T-helper 2 cell (primary cell): ENCODE measurements at places on chromosomes 6 and 20.

- no peak for DNase-seq
Measured at GRCh38 chr20:62978561-62978943, 26.0 kb downstream of the SLC17A9 start.

- DNase-seq: no peak
Measured at GRCh38 chr6:111759836-111760785, 113.1 kb downstream of the FYN start.

DNA sequence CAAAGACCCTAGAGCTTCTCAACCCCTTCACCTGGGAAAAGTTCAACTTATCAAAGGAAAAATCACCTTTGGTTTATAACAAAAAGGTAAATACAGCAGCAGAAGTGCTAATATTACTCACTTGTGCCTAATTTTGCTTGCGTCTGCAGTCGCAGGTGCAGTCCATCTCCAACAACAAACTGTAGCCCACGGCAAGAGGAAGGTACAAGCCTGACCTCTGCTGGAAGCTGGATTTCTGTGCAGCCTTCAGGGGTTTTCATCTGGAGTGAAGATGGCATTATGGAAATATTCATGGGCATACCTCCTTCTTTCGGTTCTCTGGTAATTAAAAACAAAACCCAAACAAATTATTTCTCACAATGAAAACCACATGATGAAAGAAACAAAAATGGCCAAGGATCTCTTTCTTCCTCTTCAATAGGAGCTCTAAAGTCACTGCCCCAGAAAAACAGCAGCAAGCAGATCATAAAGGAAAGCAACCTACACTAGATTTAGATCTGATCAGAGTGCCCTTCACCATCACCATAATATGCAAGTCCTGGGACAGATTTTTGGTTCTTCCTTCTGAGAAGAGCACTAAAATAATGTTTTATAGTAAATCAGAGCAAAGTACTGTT, 7.8 kb downstream of the UBE3D start:
- no peak for DNase-seq

DNA sequence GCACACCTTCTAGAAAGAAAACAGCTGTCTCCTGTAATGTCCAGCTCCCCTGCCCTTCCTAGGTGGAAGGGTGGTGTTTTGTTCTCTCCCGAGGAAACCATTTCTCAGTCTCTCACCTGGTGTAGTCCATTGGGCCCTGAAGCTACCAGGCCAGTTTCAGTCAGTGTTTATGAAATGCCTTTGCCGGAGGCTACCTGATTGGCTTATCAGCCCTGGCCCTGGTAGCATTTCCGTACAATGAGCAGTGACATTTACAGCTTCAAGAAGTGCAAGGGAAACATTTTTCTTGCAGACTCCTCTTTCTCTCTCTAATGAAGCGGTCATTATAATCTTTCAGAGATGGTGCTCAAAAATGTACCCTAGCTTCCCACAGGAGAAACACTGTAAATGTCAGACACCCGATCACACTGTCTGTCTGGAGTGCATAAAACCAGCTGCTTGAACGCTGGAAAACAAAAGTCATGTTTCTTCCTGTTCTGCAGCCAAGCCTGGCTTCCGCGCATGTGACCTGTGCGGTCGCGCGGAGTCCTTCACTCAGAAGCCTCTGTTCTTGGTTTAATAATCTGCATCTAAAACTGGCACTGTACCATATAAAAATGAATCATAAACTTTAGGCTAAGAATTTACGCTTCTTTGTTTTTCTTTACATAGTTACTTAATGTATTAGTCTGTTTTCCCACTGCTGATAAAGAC, 28.4 kb upstream of the SAYSD1 start:
- DNase-seq: no peak

DNA sequence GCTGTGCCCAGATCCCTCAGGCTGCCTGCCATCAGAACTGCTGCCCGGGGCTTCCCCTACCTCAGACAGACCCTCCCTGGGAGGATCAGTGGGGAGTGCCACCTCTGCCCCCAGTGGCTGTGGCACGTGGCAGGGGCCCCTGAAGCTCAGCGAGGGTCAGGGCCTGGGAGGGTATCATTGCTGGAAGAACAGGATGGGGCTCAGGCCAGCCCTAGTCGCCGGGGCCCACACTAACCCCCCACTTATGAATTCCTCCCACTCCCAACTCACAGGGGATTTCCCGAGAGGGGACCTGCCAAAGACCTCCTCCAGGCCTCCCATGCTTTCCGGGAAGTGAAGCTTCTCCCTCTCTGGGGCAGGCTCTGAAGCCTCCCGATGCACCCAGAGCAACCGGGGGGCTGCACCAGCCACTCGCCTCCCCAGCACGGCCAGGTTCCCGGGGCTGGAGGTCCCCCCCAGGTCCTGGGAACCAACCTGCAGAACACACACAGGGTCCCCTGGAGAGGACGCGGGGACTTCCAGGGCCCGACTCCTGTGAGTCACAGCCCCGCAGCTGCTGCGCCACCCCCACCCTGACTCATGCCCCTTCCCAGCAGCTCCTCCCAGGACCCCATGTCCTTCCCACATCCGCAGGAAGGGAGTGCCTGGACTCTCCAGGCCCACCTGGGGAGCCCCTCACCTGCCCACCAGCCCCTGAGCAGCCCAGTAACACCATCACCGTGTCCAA, 2.5 kb downstream of the TNFRSF6B start:
- DNase-seq: peak; percentile 39

- DNase-seq: no peak
Measured at GRCh38 chr6:75287424-75287823, 2.8 kb upstream of the TMEM30A start.

DNA sequence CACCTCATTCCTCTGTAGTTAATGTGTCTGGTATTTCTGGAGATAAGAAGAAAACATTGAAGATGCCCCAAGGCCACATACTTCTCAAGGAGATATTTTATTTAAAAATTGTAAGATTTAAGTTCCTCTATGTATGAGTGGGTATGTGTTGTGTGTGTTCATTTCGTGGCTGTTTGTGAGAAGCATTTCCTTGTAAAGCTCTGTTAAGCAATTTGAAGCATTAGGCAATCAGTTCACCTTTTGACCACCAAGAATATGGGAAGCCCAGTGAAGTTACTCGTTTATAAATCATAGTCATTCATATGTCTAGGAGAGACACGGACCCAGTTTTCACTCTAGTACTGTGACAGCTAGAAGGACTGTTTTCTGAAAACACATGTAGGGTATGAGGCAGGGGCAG, 717.6 kb upstream of the MAP3K7 start:
- DNase-seq: no peak

GRCh38 chr6:7912736-7913517, 2.3 kb upstream of the TXNDC5 start:
- DNase-seq: no peak

- DNase-seq: no peak
Measured at GRCh38 chr6:107128577-107128976, 13.3 kb upstream of the BEND3 start.

GRCh38 chr20:3031524-3032147, 11.8 kb upstream of the GNRH2 start:
- DNase-seq: no peak

DNA sequence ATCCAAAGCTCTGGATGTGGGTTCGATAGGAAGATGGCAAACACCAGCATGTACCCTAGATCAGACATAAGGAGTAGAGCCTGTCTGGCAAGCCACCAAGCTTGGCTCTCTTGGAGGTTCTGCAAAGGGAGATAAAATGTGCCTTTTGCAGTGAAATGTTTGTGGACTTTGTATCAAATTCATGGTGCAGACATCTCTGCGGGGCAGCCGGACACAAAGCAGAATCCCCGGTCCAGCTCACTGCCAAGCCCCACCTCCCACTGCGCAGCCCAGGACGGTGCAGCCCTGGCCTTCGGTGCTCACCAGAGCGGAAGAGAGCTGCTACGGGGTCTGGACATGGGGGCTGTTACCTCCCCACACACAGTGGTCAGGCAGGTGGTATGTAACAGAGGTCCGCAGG, 333.6 kb upstream of the JARID2 start:
- no peak for DNase-seq

GRCh38 chr6:111780393-111780792, 92.9 kb downstream of the FYN start:
- DNase-seq: no peak

DNA sequence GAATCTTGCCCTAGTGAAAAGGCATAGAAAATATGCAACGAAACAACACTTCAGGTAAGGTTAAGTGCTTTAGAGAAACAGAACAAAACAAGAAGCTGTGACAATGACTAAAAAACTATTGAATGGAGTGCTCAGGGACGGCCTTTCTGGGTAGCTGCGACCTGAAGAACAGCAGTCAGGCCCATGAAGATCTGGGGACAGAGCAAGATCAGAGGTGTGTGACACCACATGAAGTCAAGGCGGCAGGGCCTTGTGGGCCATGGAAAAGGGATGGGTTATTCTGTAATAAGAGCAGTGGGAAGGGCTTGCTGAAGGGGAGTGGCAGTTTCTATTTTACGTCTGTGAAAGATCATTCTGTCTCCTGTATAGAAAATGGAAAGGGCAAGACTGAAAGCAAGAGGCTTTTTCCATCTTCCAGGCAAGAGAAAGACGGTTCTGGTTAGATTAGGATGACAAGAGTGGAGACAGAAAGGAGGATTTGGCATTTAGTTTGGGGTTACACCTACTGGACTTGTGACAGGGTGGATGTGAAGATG, 5.1 kb downstream of the UBE2V1 start:
- DNase-seq: no peak

GRCh38 chr6:112296694-112297093, 42.3 kb upstream of the LAMA4 start:
- DNase-seq: no peak

DNA sequence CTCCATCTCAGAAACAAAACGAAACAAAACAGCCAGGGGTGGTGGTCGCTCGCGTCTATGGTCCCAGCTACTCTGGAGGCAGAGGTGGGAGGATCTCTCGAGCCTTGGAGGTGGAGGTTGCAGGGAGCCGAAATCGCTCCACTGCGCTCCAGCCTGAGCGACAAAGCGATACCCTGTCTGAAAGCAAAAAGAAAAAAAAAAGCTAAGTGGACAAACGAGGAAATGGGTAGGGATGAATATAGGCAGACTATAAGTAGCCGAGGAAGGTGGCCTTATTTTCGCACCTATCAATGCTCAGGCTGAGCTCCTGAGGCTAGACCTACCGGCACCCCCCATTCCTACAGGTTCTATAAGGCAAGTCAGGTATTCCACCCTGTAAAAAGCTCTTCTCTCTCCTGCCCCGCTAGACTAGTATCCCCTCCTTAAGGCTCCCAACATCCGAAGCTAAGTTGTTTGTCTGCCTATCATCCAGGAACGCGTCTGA, 650 bp upstream of the CASP8AP2 start:
- DNase-seq: no peak

- no peak for DNase-seq
Measured at GRCh38 chr6:4323322-4323721, 187.9 kb upstream of the ECI2 start.

GRCh38 chr20:62355516-62355877, 11.6 kb downstream of the LAMA5 start:
- DNase-seq: no peak

- no peak for DNase-seq
Measured at GRCh38 chr20:19881990-19882389, 123.9 kb downstream of the RIN2 start.

GRCh38 chr6:129759796-129760605, 50.0 kb upstream of the ARHGAP18 start:
- no peak for DNase-seq

GRCh38 chr6:130417951-130418350, 52.1 kb downstream of the TMEM200A start:
- no peak for DNase-seq

DNA sequence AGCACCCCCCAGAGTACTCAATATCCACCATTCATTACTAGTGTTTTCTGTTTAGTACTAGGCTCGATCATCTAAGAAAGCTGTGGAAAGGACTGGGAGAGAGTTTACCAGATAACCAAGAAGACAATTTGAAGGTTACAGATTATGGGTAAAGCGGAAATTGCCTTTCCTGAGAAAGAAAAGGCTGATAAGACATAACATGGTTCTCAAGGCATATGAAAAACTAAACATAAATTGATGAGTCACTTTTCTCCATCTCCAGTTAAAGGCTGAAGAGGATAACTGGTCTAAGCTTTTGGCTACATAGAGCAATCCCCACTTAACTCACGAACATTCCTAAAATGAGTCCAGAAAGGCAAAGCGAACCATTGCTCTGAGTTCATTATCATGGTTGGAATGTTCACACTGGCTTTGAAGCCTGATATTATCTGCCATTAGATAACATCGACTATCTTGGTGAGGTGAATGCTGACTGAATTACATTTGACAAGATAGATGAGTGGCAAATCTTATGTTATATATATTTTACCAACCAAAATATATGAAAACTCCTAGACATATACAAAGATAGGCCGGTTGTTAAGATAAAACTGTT, 65.8 kb downstream of the BTBD9 start:
- DNase-seq: no peak

DNA sequence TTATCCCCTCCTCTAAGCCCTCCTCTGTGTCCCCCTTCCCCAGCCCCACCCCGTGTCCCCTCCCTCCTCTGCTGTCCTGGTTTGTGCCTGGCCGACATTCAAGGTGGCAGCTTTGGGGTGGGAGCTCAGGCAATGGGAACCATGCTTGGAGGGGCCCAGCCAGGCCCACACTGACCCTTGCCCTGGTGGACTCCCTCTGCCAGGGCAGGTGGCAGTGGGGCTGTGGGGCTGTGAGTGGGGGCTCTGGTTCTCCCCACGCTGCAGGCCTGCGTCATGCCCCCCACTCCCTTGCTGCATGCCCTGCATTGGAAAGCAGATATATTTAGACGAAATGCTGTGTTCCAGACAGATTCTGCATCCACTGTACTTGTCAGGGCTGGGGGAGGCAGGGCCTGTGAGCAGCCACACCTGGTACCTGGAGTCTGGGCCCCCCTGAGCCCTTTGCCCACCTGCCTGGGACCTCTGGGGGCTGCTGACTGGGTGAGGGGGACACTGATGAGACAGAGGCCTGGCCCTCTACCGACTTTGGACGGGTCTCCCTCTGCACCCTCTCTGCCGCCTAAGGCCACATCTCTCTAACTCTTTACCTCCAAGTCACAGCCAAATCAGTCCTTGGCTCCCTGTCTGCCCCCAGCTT, 14.2 kb downstream of the DLGAP4 start:
- DNase-seq: no peak

DNA sequence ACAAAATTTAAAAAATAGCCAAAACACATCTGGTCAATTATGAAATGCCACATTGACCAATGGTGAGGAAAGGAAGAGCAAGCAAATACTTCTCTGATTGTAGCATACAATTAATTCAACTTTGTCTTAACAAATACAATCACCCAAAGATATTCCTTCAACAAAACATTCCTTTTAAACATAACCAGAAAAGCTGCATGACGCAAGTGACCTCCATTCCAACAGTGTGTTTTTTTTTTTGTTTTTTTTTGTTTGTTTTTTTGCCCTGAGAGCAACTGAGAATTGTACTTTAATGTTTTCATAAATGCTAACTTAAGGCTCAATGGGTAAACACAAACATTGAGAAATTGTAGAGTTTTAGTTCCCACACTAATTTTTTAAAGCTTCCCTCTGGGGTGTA, 184.4 kb downstream of the PTPRK start:
- DNase-seq: no peak
